Cerebellar nuclear complex (tissue), 1 donor: ENCODE measurements at places on chromosomes 1 and 21.

GRCh38 chr1:201633811-201634210 is 94.9 kb downstream of the NAV1 start:
- no peak for DNase-seq

DNA sequence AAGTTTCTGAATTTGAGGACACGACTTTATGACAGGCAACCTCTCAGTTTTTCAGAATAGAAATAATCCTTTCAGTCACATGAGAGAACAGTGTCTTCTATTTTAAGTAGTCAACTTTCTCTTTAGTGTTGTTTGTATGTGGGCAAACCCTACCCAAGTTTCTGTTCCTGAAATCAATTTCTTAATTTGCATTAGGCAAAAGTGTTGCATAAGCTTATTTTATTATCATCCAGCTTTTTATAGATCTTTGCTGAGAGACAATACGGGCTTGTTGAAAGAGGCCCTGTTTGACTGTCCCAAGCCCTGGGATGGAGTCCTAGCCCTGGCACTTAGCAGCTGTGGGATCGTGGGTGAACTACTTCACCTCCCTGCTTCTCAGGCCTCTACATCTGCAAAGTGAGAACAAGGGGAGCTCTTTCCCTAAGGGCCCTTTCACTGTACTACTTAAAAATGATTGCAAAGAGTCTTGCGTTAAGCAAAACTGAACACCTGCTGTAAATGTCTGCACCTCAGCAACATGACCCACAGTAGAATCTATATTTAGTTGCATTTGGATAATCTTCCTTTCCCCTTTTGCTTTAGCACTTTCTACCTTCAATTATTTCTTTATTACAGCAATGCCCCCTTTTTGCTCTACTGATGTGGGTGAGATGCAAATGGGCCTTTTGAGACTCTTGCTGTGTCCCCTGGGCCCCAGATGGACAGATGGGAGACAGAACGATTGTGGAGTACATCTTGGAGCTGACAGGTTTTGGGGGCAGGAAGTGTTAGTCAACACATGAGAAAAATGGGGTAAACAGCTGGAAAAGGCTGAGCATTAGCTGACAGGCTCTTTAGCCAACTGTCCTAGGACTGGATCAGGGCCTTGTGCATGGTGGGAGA is 41.0 kb upstream of the SCAF4 start:
- DNase-seq = no peak

- no peak for DNase-seq
Observed at GRCh38 chr1:116393792-116394191, 20.7 kb downstream of the ATP1A1 start.

DNA sequence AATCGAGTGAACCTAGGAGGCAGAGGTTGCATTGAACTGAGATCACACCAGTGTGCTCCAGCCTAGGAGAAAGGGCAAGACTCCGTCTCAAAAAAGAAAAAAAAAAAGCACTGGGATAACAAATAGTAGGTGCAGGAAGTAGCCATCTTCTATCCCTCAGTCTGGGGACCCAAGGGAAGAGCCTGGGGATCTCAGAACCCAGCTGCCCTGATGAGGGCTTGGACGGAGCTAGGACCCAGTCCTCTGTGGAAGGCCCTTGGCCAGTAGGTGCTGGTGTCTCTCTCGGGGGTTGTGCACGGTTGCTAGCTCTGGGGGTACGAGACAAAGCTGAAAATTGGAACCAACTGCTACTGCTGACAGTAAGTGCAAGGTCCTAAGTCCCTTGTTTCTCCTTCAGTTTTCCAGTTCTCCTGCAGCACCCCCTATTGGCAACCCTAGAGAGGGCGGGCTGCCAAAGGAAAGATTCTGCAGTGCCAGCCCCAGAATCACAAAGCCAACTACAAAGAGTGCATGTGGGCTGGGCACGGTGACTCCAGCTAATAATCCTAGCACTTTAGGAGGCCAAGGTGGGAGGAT is 57.6 kb upstream of the KIF1B start:
- DNase-seq = no peak

- no peak for DNase-seq
Observed at GRCh38 chr1:216290074-216290473, 133.2 kb downstream of the USH2A start.

DNA sequence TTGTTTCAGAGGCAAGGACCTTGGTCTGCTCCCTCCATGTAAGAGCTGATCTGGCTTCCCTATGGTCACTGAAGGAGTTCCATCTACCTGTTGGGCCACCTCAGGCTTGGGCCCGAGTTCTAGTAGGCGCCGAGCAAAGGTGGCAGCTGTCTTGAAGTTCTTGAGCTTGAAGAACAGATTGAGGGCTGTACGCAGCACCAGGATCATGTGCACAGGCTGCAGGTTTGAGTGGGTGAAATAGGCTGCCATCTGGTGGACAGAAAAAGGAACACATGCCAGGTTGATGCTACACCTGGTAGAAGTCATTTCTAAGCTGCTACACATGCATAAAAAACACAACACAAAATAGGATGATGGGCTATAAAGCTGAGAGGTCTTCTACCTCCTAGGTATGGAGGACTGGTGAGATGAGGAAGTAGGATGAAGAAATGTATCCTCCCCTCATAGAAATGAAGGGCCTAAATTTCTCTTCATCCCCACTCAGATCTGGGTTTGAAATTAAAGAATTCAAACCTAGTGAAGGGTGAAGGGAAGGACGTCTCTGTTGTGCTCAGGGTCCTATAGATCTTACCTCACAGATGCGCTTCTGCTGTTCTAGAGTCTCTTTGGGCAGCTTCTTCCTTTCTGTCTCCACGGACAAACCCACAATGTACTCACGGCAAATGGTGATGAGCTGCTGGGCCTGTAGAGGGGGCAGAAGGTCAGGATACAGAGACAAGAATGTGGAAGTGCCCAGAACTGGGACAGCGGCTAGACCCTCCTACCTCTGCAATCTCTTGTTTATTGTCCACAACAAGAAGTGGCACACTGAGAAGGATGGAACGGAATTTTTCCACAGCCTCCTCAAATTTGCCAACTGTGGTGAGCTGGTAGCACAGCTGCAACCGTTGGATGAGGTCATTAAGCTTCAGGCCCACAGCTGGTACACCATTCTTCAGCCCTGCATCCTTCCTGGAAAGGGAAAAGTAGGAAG is 6.6 kb upstream of the PEX19 start:
- no peak for DNase-seq

GRCh38 chr1:209613400-209614150 is 30.1 kb downstream of the CAMK1G start:
- DNase-seq = no peak

- DNase-seq = no peak
Observed at GRCh38 chr1:160206421-160207117, 1.4 kb downstream of the PEA15 start.

DNA sequence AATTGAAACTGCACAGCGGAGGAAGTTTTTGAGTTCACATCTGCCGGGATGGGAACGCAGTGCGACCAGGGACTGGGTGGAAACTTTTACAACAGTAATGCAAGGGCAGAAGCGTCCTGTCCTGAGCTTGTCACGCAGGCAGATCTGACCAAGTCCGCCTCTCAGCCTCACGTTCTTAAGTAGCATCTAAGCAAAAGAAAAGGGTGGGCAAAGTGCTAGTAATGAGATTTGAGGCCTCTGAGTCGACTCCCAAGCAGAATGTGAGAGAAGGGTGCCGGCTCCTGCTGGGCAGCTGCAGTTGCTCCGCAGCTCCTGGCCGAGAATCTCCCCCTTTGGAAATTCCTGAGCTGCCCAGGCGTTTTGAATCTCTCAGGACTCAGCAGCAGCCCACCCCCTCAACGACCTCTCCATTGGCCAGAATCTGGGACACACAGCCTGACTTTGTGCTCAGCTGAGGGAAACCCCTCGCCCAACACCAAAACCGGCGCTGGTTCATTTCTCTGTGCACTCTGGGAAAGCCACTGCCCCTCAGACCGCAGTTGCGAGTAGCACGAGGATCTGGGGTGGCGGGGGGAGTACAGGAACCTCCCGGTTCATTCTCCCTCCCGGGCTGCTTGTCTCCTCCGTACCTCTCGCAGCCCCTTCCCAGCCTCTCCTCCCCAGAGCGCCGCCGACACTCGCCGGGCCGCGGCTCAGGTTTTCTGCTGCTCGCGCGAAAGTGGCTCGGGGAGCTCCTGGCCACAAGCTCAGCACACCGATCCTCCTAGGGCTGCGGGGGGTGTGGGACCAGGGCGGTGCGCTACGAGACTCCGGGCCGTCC is 913 bp upstream of the S1PR1 start:
- DNase-seq = no peak
